ENCODE measurements at places on chromosomes 5 and 9.
A peak's percentile ranks its signal among the peaks of the same experiment; 100 is the strongest.

- DNase-seq, result peak; percentile 32
These were observed 880 bp upstream of the GFPT2 start for GRCh38 chr5:180353980-180354452.

- DNase-seq, result no peak
These were observed 7.3 kb upstream of the RASEF start for GRCh38 chr9:83070261-83070660.

DNA sequence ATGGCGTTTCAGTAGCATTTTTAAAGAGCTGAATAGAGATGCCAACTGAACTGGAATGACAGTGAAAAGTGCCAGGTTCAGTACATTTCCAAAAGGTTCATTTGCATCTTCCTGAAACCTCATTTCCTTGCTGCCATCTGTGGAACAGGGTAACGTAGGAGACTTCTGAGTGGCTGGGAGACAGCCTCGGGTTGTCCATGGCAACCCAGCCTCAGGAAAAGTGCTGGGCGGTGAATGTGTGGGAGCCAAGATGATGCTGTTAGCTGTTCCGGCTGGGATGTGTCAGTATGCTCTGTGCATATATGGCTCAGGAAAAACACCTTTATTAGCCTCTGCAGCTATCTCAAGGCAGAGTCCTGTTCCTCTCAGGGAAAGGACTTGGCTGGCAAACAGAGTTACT is 87.5 kb downstream of the KLHL3 start:
- DNase-seq, result no peak

- no peak for DNase-seq
These were observed 127.0 kb downstream of the ARRDC3 start for GRCh38 chr5:91256142-91256524.

- no peak for DNase-seq
These were observed 90.3 kb downstream of the MRPL36 start for GRCh38 chr5:1709171-1709803.

DNA sequence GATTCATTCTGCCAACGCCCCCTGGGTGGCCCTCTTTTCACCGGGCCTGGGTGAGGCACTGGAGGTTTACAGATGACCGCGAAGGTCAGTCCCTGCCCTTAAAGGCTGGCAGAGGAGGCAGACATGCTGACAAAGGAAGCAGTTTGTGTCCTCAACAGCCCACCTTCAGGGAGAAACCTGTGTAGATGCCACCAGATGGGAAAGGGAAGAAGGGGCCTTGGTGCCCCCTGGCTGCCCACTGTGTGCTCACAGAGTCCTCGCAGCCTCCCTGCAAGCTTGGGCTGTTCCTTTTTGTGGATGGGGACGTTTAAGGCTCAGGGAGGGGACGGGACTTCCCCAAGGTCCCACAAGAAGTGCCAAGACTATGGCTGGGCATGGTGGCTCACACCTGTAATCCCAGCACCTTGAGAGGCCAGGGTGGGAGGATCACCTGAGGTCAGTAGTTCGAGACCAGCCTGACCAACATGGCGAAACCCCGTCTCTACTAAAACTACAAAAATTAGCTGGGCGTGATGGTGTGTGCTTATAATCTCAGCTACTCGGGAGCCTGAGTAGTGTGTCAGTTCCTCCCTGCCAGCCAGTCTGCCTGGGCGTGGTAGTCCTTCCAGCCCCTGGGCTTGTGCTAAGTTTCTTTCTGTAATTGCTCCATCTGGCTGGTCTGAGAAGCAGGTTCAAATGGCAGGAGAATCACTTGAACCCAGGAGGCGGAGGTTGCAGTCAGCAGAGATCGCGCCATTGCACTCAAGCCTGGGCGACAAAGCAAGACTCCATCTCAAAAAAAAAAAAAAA is 36.2 kb downstream of the NEK6 start:
- DNase-seq, result no peak

Measured in tongue (tissue), 3 donors.